GM23248 (cell line): ENCODE measurements at places on chromosomes 13 and 19.

GRCh38 chr13:91079176-91079575, 268.3 kb upstream of the MIR17HG start:
- DNase-seq: no peak

DNA sequence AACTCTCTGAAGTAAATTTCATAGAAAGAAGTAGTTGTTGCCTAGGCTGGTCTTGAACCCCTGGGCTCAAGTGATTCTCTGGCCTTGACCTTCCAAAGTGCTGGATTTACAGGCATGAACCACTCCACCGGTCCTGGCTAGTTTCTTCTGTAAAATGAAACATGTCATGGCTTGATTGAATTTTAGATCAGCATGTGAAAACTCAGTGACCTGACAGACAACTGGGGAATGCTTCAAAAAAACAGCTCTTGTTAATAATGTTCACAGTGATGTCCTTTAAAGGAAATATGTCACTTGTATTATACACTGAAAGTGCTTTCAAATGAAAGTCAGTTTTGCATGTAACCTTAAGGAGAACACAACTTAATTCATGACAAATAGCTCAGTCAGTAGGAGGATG, 118.2 kb downstream of the KLF5 start:
- DNase-seq: no peak

- DNase-seq: peak; percentile 50
These were observed 7.3 kb downstream of the ELOF1 start for GRCh38 chr19:11551603-11552235.

- DNase-seq: no peak
These were observed 1.8 kb downstream of the LRG1 start for GRCh38 chr19:4537953-4538600.

DNA sequence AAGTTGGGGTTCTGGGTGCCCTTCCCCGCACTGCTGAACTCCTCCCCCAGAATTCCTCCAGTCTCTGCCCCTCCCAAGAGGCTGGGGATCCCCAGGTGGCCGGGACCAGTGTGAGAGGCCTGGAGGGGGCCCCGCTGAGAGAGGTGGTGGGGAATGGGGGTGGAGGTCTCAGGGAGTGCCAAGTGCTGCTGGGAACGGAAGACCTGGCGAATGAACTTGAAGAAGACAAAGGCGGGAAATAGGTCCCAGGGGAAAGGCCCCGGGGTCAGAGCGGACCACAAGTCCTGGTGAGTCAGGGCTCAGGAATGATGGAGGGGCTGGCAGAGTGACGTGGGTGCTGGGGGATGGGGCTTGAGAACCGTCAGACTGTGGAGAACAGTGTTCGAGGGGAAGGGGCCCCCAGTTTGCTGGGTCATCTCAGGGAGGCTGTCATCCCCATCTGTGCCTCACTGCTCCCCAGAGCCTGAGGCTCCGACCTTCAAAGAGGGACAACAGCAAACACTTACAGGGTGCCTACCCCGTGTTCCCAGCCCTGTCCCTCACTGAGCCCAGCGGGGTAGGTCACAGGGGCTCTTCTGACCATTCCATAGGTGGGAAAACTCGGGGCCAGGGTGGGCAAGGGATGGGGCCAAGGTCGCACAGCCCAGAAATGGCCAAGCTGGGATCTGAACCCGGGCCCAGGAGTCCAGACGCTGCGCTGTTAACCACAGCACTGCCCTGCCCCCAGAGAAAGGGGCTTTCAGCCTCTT, 16.0 kb upstream of the SEMA6B start:
- peak; percentile 87 for DNase-seq

DNA sequence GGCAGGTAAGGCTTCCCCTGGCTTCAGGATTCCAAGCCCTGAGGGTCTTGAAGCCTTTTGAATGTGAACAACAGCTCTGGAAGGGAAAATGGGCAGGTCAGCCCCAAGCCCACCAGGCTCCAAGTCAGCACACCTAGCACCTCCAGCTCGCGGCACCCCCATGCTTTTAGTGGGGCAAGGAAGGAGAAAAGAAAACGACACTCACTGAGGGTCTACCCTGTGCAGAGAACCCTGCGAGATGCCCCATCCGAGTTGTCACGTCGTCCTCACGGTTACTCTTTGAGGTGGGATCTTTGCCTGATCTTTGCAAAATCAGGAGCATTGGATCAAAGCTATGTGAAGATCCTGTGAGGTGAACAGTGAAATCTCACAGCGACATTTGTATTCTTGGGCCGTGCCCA, 5.7 kb upstream of the F10 start:
- DNase-seq: no peak

- DNase-seq: no peak
These were observed 163.4 kb downstream of the FOXO1 start for GRCh38 chr13:40503011-40503410.

DNA sequence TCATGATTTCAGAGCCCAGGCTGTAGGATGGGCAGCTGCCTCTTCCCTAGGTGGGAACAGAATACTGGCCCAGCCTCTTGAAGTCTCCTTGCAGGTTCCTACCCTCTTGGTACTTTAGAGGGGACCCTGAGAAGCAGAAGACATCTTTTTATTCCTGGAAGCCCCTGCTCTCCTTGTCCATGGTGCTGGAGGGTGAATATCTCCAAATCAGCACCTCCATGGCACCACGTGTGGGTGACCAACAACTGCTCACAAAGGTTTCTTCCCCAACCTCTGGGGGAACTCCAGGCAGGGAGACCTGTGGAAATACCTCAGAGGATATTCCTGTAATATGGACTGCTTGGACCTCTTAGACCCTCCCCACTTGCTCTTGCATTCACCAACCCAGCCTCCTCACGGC, 48.1 kb upstream of the TSHZ3 start:
- no peak for DNase-seq

- DNase-seq: no peak
These were observed 7.4 kb upstream of the JUNB start for GRCh38 chr19:12783849-12784393.

GRCh38 chr13:41200126-41200525, 5.8 kb upstream of the KBTBD7 start:
- DNase-seq: peak; percentile 64

- no peak for DNase-seq
These were observed 202.0 kb downstream of the ENOX1 start for GRCh38 chr13:43584751-43585150.
